ENCODE measurements at places on chromosomes 11 and 22.
A peak's percentile ranks its signal among the peaks of the same experiment; 100 is the strongest.

DNA sequence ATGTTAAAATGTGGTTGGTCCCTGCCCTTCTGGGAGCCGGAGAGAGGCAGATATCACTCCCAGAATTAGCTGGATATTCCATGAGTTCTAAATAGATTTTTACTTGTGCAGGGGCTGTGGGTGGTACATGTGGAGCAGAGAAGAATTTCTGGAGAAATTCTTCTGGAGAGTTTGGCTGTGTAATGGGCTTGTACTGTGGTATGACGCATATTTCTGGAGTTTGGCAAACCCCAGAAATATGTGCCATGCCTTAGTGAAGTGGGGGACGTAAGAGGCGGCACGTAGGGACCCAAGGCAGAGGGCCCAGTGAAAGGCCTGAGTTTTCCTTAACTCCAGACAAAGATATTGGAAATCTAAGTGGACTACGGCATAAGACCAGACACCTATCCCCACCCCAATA lies 51.3 kb upstream of the TBCEL start:
- DNase-seq: no peak

DNA sequence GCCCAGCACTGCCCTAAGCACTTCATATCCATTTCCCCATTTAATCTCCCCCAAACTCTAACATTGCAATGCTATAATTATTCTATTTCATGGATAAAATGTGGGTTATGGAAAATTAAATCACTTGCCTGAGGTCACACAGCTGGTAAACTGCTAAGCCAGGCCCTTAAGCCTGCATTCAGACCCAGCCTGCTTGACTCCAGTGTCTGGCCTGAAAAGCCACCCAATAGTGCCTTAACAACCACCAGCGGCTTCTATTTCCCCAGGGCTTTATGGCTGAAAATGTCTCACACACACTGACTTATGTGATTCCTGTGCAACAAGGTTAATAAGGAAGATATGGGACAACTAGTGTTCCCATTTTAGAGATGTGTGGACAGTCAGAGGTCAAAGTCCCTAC lies 178.5 kb upstream of the SNX19 start:
- no peak for DNase-seq

GRCh38 chr11:32374261-32374711 lies 61.1 kb downstream of the WT1 start:
- DNase-seq: peak; percentile 48

DNA sequence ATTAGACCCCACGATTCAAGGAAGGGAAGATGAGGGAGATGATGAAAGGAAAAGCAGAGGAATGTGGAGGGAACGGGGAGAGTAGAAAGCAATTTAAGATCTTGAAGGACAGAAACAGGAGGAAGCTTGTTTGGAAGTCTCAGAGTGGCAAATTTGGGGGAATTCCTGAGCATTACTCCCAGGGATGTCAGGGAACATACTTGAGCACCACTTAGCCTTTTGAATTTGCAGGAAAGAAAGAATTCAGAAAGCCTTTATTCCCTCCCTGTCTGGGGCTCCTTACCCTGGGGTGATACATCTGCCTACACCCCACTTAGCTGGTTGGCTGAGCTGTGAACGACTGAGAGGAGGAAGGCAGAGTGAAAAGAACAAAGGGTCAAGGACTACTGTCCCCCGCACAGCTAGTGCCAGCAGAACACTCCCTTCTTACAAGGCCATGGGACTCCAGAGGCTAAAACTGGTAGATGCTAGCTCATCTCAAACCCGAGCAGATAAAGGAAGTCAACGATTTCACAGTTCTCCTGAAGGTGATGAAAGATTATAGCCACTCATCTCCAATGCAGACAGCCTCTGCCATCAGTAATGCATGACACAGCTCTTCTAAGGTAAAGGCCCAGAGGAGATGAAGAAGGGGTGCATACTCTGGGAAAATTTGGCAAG lies 84.0 kb upstream of the AKIP1 start:
- DNase-seq: no peak

GRCh38 chr22:37015587-37015878 lies 3.7 kb downstream of the TST start:
- DNase-seq: no peak

DNA sequence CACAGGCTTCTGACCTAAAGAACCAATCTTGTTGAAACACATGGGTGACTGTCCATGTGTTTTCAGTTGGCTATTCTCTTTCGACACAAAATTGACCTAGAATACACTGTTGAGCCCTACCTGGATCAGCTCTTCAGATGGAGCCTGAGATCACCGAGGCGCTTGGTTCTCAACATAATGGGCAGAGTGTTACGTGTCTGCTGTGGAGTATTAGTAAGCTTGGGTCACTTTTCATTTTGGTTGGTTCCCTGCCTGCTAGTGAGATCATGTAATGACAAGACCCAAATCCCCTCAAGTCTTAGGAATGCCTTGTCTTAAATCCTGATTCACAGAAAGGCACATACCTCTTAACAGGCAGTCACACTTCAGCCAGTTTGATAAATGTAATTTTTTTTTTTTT lies 8.7 kb downstream of the MED19 start:
- DNase-seq: no peak

DNA sequence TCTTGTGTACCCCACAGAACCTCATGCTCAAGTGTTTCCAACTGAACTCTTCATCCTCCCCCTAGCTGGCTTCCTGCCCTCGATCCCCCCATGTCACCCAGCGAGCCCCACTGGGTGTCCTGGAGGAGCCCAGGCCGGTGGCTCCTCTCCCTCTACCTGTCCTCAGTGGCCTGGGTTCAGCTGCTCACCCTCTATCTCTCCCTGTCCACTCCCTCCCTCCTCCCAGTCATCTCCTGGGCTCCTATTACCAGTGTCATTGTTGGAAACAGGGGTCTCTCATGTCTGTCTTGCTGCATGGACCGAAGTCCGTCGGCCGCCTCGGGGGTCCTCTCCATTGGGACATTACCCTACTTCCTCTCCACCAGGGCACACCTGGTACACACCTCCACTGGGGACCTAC lies 12.9 kb upstream of the MPPED1 start:
- no peak for DNase-seq

GRCh38 chr11:88398791-88399570 lies 61.4 kb upstream of the CTSC start:
- DNase-seq: no peak
